ENCODE measurements at places on chromosomes 3 and 15.
A peak's percentile ranks its signal among the peaks of the same experiment; 100 is the strongest.

DNA sequence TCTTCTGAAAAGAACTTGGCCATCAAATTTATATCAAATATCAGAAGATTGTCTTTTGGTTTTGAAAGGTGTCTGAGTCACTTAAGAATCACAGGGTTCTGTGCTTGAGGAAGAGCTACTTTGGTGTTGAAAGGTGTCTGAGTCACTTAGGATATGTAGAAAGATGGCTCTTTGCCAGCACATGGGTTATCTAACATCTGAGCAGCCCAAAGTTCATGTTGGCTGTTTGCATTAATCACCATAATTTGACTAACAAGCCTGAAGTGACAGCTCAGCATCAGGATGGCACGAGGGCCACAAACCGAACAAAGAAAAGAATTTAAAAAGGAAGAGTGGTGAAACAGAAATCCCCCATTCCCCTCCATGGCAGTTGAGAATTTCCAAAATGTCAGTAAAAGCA is 190.5 kb upstream of the CMC1 start:
- DNase-seq = no peak

GRCh38 chr15:40372981-40373380 is 9.5 kb upstream of the KNSTRN start:
- no peak for DNase-seq

GRCh38 chr3:66633402-66634381 is 132.9 kb upstream of the LRIG1 start:
- DNase-seq = no peak

DNA sequence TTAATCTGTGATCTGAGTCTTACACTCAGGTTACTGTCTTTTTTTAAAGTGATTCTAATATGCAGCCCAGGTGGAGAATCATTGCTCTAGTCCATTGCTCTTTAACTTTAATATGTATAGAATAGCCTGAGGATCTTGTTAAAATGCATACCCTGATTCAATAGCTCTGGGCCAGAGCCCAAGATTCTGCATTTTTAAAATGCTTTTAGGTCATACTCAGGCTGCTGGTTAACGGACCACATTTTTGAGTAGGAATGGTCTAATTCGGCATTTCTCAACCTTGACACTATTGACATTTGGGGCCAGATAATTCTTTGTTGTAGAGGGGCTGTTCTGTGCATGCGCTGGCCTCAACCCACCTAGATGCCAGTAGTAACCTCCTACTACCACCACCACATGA is 20.9 kb upstream of the FSTL1 start:
- DNase-seq = no peak

DNA sequence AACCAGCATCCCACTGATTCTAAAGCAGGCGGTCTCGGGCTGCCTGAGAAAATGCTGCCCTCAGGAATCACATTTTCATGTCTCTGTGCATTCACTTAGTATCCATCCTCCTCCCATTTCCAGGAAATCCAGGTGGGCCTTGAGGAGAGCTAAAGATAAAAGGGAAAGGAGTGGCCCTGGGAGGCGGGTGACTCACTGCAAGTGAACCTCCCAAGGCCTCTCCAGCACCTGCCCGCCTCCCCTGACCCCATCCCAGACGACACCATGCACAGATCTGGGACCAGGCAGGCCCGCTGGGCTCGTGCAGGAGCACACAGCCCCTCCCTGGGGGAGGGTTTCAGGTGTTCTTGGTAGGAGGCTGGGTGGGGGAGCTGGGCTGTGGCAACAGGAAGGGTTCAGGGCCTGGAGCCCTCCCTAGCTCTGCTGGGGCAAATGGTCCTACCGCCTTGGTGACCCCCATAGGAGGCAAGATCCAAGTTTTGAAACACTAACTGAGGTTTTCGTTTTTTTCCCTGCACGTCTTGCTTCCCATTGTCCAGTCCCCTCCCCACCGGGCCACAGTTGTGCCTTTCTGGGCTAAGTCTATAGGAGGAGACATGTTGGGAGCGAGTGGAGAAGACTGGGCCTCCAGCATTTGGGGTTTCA is 22.2 kb downstream of the MELTF start:
- DNase-seq = no peak

- DNase-seq = no peak
Measured at GRCh38 chr3:141092663-141093062, 41.5 kb downstream of the SPSB4 start.

GRCh38 chr15:80173022-80173759 is 20.4 kb downstream of the FAH start:
- DNase-seq = peak; percentile 79

GRCh38 chr3:106193876-106194275 is 325.1 kb upstream of the CBLB start:
- DNase-seq = no peak

- no peak for DNase-seq
Measured at GRCh38 chr15:63218100-63218808, 28.8 kb downstream of the RAB8B start.

DNA sequence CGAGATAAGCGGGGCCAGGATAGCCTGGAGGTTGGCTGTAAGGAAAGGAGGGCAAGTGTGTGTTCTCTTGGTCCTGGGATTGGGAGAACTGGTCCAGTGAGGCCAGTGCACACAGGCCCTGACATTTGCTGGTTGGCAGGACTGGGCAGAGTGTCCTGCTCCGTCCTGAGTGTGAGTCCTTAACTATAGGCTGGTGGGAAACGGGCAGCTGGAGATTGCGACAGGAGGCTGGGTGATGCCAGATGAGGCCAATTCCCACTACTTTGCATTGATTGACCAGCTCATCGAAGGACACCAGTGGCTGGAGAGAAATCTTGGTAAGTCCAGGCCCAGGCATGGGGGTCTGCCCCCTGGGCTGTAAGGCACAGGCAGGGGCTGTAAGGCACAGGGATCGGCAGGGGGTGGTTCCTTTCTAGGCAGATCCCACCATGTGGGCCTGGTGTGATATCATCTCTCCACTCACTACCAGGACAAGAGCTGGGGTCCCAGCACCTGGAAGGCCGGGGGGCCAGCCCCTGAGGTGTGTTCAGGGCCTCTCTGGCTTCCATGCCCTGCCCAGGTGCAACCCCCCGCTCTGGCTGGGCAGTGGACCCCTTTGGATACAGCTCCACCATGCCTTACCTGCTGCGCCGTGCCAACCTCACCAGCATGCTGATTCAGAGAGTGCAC is 3.2 kb downstream of the MAN2A2 start:
- DNase-seq = no peak

DNA sequence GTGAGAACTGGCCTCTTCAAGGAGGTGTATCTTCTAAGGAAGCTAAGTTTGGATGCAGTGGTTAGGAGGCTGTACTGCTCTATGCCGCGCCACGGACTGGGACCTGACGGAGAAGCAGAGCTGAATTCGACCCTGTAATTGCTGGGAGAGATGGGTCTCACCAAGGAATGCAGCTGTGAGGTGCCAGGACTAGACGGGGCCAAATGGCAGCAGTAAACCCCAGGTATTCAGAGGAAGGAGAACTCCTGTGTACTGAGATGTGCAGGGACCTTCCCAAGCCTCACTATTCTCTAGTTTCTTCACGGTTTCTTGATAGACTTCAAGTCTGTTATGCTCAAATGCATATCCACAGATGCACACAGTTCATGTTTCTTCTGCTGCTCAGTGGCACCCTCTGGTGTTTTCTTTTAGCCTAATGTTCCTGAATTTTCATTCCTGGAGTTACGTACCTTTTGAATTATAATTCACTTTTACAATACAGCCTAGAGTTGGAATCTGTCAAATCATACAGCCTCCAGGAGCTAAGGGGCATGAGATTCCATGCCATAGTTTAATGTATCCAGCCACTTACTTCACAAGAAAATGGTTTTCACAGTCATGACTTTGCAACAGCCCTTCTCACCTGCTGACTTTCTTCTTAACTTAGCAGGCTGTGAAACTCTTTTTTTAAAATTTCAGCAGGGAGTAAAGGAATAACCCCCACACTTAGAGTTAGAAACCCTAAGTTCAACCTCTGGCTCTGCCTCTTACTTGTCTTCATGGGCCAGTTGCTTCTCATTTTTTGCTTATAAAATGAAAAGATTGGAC is 61.8 kb downstream of the GLDN start:
- peak; percentile 21 for DNase-seq

GRCh38 chr3:42591811-42592210 is 1.2 kb downstream of the SS18L2 start:
- DNase-seq = no peak

DNA sequence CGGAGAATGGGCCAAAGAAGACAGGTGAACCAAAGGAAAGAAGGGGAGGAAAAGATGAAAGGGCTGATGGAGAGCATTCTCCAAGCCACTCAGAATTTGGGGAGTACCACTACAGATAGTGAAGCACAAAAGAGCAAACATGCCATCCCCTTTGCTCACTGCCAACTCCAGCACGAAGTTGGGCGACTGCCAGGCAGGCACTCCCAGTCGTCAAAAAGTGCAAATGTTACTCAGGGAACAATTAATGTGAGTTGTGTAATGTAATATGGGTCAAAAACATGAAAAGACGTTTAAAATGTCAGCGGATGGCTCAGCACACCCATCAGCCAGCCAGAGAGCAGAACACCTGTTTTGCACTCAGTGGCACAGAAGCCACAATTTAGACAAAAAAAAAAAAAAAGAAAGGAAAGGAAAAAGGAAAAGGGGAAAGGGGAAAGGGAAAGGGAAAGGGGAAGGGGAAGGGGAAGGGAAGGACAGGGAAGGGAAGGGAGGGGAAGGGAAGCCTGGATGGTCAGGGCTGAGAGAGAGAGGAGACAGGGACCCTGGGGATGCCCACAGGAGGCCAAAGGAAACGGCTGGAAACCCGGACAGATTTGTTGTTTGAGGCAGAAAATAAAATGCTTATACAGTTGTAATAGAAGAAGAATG is 82.7 kb downstream of the COL8A1 start:
- no peak for DNase-seq

- DNase-seq = no peak
Measured at GRCh38 chr15:39539973-39540558, 40.8 kb upstream of the THBS1 start.

DNA sequence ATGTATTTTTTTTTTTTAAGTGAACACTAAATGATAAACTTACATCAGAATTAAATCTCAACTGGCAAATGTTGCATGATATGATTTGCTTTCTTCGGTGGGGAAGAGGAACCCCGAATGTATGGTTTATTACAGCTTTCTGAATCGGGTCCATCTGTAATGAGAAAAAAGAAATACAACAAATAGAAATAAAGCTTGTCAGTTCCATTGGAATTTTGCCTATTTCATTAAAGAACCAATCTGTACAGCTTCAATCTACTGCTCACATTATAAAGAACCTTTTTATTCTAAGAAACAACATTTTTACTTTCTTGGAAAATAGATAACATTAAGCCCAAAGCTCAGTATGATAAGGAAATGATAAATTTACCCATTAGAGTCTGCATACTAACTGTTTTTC is 186.5 kb downstream of the ZNF385D start:
- no peak for DNase-seq

DNA sequence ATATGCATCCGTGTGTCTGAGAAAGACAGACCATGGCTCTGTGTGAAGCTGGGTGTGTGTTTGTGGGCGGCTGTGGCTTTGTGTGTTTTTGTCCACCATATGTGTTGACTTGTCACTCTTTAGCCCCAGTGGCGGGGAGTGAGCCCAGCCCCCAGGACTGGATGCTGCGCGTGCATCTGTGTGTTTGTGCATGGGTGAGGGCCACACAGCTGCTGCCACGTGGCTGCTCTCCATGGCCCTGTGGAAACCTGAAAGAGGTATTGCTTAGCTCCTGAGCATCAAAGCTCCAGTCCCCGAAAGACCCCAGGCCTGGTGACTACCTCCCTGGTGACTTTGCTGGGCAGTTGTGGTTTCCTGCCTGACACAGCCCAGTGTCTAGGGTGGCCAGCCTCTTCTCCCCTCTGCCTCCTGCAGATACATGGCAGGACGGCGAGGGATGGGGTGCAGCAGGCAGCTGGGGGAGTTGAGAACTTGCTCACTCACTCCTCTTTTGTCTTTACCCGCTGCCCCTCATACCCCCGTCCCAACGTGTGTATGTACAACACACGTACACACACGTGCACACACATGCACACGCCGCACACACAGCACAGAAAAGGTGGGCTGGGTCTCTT is 6.5 kb downstream of the EPHB3 start:
- no peak for DNase-seq

DNA sequence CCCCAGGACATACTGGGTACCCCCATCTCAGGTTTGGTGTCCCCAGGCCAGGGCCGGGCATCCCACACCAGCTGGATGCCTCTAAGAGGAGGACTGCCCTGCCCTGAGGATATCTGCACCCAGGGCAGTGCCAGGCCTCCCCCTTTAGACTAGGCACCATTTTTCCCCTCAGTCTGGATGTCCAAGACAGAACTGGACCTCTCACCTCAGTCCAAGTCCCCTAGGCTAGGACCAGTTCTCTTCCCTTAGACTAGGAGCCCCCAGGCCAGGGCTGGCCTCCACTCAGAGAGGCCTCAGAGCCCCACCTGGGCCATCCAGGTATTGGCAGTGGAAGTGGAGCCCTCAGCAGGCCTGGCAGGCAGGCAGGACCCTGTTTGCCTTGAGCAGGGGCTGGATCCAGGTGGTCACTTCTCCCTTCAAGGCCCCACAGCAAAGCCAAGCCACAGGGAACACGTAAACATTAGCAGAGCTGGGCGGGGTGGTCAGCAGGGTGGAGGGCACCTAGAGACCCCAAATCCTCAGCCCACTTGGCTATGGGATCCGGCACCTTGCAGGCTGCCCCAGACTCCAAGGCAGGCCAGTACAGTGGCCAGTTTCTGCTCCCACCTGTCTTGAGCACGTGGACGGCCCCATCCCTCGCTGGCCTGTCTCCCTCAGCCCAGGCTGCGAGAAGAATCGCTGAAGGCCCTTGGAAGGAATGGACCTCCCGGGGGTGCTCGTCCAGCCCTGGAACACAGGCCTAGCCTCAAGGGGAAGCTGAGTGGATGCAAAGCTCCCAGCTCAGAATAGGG is 28.3 kb downstream of the PTH1R start:
- DNase-seq = no peak

GRCh38 chr3:40267937-40268724 is 41.4 kb upstream of the EIF1B start:
- peak; percentile 26 for DNase-seq

DNA sequence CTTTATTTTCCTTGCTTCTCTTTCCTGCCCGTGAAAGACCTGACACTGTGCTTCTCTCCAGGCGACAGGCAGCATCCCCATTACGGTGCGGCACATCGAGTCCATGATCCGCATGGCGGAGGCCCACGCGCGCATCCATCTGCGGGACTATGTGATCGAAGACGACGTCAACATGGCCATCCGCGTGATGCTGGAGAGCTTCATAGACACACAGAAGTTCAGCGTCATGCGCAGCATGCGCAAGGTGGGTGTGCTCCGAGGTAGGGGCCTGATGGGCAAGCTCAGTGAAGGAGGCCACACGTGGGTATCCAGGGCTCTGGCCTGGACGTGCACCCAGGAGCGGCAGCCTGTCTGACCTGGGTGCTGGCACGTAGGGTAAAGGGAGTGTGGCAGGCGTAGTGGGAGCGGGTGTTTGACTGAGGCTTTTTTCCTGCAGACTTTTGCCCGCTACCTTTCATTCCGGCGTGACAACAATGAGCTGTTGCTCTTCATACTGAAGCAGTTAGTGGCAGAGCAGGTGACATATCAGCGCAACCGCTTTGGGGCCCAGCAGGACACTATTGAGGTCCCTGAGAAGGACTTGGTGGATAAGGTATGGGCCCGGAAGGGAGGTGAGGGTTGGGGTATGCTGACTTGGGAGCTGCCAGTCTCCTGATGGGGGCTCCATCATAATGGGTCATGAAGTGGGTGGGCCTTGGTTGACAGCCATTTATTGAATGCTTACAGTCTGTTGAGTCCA is 8.2 kb upstream of the PODXL2 start:
- no peak for DNase-seq
